ENCODE measurements at places on chromosomes 5 and 9.

GRCh38 chr5:41356786-41357185 lies 143.5 kb upstream of the C6 start:
- DNase-seq, result no peak

DNA sequence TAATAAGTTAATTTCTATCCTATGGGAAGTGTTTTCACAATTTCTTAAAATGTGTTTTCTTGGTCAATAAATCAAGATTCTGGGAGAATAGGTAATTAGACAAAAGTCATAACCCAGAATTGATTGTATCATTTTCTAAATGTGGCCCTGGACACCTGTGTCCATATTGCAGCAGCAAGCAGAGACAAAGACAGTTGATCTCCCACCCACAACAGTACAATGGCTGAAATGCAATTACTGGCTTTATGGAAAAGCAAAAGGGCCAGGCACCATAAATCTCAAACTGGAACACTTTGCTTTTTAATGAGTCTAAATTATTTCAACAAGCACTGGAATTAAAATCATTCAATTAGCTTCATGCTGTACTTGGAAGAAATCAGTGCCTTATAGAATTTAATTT lies 157.2 kb downstream of the ESM1 start:
- no peak for DNase-seq

- no peak for DNase-seq
Observed at GRCh38 chr5:53323943-53324642, 156.3 kb upstream of the FST start.

DNA sequence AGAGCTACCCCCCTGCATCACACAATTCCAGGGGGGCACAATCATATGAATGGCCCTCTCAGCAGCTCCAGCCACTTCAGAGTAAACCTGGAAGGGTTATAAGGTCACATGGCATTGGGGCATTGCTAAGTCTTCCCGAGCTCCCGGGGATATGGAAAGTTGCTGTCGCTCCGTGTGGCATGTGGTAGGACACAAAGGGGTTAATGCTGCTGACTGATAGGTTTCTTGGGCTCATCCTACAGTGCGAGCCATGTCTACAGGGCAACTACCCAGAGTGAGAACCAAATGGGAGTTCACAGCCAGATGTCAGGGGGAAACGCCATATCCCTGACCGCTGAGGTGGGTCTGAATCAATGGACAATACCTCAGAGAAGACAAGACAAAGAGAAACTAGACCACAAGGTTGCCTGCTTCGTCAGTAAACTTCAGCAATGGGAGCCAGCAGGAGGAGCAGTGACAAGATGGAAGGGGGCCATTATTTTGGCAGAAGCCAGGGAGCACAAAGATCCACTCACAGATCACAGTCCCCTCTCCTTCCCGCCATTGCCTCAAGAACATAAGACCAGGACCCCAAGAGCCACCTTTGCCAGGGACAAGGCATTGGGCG lies 52.4 kb upstream of the SHISAL2B start:
- DNase-seq, result no peak

DNA sequence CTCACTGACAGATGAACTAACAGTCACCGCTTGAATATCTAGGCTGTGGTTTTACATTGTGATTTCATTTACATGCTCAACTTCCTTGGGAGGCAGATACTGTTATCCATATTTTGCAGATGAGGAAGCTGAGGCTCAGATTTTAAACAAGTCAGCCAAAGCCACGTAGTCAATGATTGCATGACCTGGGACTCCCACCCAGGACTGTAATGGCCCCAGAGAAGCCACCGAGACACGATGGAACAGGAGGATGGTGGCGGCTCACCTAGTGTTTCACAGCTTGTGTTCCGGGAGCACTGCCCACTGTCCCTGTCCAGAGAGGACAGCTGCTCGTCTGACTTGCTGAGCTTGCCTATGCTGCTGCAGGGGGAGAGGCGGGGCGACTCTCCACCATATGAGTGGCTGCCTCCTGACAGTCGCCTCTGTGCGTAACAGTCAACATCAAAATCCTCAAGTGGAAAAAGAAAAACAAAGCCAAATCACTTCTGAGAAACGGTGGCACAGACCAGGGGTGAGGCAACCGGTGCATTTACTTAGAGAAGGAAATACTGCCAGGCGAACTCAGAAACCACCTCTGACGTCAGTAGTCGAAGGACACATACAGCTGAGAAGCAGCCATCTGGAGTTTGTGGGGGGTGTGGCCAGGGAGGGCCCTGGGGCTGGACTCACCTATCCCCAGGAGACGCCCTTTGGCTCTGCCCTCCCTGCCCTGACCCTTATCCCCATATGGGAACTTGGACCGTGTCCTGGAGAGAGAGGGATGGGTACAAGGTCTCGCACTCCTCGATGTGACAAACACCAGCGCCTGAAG lies 82.5 kb downstream of the PRRT1B start:
- no peak for DNase-seq

DNA sequence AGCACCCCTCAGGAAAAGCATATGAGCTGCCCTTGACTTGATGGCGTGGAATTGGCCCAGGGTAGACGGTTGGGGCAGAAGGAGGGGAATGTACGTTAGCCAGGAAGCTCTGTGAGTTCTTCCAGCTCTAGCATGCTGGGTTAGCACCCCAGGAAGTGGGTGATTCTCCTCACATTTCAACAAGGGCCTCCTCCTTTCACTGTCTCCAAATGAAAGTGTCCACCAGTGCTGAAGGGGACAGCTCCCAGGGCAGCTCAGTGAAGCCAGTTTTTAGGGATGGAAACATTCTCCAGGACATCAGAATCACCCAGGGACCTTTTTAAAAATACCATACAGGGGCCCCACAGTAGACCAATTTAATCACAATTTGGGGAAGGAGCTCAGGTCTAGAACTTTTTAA lies 17.2 kb upstream of the AFAP1L1 start:
- peak; percentile 24 for DNase-seq

- no peak for DNase-seq
Observed at GRCh38 chr5:84213212-84213611, 171.5 kb downstream of the EDIL3 start.

DNA sequence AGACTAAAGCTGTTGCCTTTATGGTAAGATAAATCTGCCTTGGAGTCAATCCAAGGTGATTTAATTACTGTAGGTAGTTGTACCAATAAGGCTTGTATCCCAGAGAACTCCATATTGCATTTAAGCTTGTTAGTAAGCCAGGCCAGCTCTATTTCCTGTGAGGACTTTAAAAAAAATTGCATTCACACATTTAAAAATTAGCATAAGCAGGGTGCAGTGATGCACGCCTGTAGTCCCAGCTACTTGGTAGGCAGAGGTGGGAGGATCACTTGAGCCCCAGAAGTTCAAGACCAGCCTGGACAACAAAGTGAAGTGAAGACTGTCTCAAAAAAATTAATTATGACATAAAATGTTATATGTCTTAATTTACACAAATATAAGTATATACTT lies 28.7 kb upstream of the ABL1 start:
- DNase-seq, result no peak

GRCh38 chr9:130002320-130002719 lies 40.7 kb downstream of the FNBP1 start:
- DNase-seq, result no peak

GRCh38 chr5:94670726-94671125 lies 52.3 kb downstream of the SLF1 start:
- no peak for DNase-seq

GRCh38 chr9:126534431-126535186 lies 79.1 kb upstream of the LMX1B start:
- DNase-seq, result no peak

DNA sequence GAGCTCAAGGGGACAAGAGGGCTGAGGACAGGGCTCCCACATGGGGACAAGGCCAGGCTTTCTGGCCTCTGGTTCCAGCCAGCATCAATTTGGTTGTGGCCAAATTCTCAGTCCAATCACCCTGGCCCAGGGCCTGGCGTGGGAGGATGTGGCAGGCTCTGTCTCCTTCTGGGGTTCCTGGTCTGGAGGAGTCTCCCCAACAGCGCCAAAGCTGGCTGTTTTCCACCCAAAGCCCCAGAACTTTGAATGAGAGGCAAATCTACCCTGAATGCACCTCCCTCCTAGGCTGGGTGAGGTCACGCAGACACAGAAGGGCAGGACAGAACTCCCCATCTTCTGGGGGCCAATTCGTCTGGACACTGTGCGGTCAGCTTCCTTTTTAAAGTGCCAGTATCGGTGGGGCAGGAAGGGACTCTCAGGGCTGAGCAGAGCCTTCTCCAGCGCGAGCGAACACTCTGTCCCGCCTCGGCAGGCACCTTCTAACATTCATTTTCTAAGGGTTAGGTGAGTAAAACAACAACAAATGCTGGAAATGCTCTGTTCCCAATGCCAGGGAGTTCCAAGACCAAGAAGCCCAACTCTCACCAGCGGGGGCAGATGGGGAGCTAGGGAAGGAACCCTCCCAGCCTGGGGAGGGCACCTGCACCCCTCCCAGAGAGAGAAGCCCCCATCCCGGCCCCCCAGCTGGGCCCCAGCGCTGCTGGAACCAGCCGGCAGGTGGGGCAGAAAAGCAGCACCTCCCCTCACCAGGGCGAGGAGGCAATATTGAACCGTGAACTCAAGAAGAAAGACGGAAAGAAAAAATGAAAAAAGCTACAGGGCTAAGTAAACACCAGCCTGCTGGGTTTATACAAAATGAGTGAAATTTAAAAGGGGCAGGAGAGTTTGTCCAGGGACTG lies 3.7 kb upstream of the DPM2 start:
- DNase-seq, result no peak

- DNase-seq, result no peak
Observed at GRCh38 chr5:87127956-87128687, 139.6 kb upstream of the RASA1 start.

DNA sequence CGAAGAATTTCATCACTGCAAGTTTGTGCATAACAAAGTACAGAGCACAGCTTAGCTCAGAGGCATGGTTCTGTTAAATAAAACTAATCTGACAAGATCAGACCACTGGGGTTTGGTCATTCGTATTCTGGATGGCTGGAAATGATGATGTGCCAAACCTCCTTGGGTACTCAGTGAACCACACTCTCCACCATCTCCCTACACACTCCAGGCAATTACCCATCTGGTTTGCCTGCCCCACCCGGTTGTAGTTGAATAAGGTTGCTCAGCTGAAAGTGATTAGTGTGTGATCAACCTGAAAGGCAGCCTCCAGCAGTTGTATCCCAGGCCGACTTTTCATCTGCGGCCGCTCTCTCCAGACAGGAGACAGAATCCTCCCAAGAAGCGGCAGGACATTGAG lies 371.4 kb downstream of the TLE1 start:
- DNase-seq, result no peak

GRCh38 chr5:139408191-139408590 lies 4.3 kb upstream of the SPATA24 start:
- DNase-seq, result no peak

DNA sequence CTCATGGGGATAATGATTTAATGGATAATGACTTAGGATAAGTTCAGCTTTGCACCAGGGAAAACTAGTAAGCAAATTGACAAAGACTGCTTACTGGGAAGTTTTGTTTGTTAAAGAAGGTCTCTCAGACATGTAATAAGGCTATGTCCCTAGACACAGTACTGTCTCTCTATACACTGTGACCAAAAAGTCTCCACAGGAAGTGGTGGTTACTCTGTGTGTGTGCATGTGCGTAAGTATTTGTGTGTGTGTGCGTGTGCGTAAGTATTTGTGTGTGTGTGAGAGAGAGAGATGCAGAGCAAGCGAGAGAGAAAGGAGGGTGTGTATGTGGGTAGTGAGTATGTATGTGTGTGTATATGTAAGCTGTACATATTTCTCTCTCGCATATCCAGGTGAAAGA lies 229.6 kb downstream of the GLIS3 start:
- no peak for DNase-seq

GRCh38 chr9:107545036-107545435 lies 55.5 kb upstream of the KLF4 start:
- no peak for DNase-seq

DNA sequence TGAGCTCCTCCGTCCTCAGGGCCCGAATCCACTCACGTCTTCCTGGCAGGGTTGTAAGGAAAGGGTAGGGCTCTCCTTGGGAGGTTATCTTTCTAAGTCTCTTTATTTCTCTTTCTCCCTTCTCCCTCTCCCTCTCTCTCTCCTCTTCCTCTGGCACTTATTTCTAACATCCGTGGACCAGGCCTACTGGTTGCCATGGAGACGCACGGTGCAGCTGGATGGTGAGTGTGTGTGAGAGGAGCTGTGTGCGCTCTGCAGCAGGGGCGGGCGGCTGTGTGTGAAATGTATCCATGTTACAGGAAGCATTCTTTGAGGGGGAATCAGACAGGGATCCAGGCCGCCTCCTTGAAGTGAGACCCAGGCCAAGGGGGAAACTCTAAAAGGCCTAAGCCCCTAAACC lies 32.2 kb downstream of the PCDH1 start:
- no peak for DNase-seq

DNA sequence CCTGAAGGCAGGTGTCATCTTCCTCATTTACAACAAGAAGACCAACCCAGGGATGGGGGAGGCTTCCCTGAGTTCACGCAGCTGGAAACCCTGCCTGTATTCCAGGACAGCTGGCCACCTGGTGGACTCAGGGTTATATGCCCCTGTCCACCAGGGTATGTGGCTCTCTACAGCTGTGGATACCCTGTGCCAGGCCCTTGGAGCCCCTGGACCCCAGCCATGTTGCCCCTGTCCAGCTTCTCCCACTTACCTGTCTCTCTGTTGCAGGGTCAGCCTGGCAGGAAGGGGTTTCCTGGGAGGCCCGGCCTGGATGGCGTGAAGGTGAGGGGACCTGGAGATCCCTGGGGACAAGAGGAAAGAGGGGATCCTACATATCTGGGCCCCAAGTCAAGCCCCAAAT lies 79.7 kb upstream of the ORM1 start:
- no peak for DNase-seq

- no peak for DNase-seq
Observed at GRCh38 chr5:462051-462481, 19.1 kb downstream of the EXOC3 start.

DNA sequence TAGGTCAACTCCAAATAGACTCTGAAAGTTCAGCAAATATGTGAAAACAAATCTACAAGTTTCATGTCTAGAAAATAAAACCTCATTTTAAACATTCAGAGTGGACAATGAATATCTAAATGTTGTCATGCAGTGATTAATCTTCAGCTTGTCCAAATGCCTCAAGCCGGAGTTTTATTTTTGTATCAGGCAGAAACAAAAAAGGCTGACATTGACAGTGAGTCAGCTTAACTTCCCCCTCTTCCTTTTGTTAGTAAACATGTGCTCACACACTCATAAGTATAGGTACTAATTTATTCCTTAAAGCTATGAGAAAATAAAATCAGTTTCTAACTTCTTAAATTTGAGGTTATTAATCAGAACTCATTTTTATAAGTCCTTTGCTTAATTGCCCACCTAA lies 467.9 kb upstream of the DAB2 start:
- no peak for DNase-seq

All from renal cortex interstitium (tissue), 15 donors.